Spleen (tissue), 13 donors: ENCODE measurements at places on chromosomes 12 and 14. TPM values are rescaled to one million over a fixed set of nuclear protein-coding genes. Genes with fewer than 3 reads are reported as not detected.

LRRC10 gene
- not detected for total RNA-seq

PIWIL1 gene
- total RNA-seq: not detected

DNA sequence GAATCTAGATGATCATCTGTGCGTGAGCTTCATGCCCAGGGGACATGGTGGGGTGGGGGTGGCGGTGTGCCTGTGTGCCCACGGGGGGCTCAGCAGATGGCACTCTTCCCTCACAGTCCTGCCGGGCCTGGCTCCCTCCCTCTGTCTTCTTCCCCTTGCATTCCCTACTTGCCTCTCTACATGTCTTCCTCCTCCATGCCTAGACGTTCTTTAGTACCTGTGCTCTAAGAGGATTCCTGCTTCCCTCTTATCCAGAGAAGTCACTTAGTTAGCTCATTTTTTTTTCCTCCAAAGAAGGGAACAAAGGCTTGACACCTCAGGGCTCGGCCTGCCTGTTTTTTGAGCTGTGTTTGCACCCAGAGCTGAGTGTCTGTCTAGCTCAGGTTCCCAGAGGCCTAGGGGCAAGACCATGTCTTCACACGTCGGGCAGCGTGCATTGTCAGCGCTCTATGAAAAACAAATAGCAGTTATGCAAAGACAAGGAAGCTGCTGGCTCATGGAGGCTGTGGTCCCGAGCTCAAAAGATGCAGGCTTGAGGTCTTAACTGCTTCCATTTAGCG, 48.8 kb downstream of the NINJ2 start:
- no peak for DNase-seq

DNA sequence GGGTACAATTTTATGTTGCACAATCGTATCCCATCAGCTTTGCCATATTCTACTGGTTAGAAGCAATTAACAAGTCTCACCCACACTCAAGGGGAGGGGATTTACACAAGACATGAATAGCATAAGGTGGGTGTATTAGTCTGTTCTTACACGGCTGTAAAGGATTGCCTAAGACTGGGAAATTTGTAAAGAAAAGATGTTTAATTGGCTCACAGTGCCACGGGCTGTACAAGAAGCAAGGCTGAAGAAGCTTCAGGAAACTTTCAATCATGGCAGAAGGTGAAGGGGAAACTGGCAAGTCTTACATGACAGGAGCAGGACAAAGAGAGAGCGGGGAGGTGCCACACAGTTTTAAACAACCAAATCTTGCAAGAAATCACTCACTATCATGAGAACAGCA, 231.8 kb upstream of the AMIGO2 start:
- DNase-seq: no peak

DNA sequence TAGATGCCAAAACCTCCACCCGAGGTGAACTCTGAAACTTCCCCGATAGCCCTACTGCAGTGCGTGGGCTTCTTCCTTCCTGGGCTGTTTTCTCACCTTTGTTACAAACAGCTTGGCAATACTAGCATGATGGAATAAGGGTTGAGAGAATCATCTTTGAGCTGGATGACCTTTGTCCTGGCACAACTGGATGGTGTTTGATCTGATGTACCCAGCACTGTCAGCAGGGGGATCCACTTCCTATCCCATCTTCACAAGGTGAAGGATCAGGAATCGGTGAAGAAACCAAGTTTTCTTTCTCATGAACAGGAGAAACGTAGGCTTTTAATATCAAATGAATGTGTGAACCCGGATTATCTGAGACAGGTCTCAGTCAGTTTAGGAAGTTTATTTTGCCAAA, 19.5 kb upstream of the LRRC10 start:
- no peak for DNase-seq

DNA sequence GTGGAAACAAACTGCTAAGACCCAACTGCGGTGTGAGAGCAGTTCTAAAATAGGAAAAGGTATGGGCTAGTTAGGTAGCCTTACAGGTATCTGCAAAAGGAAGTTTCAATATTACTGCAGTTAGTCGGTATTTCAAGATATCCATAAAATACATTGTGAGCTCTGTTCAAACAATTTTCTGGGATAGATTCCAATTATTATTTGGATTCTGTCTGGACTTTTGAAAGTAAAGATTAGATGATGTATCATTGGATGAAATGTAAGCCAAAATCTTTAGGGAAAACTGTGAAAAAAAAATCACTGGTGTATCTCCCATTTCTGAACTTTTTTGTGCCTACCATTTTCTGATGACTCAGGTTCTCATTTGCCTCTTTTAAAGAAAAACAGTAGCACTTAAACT, 621.6 kb downstream of the CCER1 start:
- DNase-seq: no peak

DNA sequence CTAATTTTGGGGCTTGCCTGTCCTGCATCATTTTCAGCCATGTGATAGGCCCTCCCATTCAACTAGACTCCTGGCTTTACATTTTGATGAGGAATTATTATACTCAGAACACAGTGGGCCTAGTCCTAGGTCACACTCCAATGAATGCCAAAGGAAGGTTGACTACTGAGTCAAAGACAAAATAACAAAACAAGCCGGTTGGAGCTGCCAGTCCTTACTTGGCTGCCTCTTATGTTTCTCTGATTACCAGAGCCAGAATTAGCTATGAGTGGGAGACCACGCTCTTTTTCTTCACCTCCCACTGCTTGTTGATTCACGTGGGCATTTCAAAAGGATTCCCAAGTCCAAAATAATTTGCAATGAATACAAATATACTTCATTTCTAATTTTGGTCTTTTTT, 78.1 kb upstream of the USP44 start:
- no peak for DNase-seq

- no peak for DNase-seq
These were observed 866.0 kb upstream of the TMEM132C start for GRCh38 chr12:127401005-127401404.

DNA sequence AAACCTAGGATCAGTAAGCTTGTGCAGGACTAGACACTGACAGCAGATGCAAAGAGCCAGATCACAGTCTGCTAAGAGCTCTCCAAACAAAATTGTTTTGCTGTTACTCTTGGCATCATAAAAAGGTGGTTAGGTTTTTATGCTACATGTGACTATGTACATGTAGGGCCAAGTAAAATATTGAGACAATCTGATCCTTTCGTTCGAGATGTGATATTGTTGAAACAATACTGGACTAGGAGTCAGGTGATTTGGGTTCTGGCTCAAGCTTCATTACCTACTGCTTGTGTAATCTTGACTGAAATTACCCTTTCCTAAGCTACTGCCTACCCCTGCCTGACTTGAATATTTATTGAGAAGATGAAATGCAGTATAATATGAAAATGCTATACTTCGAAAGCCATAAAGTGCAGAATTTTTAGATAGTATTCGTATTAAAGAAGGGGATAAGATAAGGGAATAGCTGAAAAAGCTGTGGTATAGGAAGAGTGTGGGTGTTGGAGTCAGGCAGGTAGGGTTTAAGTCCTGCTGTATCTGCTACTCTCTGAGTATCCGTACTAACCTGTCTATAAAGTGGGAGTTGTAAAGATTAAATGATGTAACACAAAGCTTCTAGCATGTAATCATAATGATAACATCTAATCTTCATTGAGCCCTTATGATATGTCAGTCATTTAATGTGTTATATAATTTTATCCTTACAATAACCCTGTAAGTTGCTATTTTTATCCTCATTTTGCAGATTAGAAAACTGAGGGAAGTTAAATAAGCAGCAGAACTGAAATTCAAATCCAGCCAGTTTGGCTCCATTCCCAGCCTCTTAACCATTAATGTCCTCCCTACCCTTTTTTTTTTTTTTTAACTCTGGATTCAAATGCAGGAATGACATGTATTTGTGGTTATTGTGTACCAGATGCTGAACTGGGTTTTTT, 38.6 kb upstream of the ATF1 start:
- DNase-seq: no peak
